Right lung (tissue), 10 donors: ENCODE measurements at places on chromosomes 1 and 21. TPM values are rescaled to one million over a fixed set of nuclear protein-coding genes. Genes with fewer than 3 reads are reported as not detected.

GRCh38 chr1:87867626-87868025, 538.9 kb downstream of the LMO4 start:
- DNase-seq: no peak

- no peak for DNase-seq
These were observed 52.0 kb downstream of the EYA3 start for GRCh38 chr1:28036431-28036830.

Gene MYCL
- 12.5 TPM for polyA plus RNA-seq

GRCh38 chr1:202029171-202029665, 18.8 kb downstream of the ELF3 start:
- no peak for DNase-seq

Gene KIAA1614
- polyA plus RNA-seq: 6.2 TPM

- DNase-seq: no peak
These were observed 25.0 kb upstream of the SYDE2 start for GRCh38 chr1:85225624-85226380.

- no peak for DNase-seq
These were observed 10.2 kb downstream of the IL24 start for GRCh38 chr1:206907304-206907991.

DNA sequence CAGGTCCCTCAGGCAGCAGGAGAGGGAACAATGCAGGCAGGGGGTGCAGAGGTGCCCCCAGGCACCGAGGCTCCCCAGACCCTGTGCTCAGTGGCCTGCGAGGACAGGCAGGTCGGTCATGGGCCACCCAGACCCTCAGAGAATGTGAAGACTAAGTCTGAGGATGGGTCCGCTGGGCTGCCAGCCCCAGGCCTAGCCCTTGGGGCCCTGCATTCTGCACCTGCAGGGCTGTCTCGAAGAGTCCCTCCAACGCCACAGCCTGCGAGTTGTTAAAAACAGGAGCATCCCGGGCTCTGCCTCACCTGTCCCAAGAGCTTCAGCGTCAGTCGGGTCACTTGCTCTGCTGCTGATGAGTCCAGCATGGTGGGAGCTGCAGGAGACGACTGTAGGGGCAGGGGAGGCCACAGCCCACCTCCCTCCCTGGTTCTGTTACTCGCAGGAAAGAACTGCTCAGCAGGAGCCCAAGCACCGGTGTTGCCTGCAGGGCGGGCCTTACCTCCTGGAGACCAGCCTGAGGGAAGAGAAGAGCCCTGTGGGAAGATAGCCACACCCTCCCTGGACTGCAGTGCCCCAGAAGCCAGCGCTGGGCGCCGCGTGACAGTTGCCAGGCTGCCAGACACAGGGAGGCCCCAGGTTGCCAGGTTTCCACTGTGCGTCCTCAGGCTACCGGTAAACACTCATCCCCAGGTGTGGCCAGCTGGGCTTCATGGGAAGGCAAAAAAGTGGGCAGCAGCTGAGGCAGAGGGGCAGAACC, 5.8 kb downstream of the C21orf58 start:
- DNase-seq: no peak

DNA sequence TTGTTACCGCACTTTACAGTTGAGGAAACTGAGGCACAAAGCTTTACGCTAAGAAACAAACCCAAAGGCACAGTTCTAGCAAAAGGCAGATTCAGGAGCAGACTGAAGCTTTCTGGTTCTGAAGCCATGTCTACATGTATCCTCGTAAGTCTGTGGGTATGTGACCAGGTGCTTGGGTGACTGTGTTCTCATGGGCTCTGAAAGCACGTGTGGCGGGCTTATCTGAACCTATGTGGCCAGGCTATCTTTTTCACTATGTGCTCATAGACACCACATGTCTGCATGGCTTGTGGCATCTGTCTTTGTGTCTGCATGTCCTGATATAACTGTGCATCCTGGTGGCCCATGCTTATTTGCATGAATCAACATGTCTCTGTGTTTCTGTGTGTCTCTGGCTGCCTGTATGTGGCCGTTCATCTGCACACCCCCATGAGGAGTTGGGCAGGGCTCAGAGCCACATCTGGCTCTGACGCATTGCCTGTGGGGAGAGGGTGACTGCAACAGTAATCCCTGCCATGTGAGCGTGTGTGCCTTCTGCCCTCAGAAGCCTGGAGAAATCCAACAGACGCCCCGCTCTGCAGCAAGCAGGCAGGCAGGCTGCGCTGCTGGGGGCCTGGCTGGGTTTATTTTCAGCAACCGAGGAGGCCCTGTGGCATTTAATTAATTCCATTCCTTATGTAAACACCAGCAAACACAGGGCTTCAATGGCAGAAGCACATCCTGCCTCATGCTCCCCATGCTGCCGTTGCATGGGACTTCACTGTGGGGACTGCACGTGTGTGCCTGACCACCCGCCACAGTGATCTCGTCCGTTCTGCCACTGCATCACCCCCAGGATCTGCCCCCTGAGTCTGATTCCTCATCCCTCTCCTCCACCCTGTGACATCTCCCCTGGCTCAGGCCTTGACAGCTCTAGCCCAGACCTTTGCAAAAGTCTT, 115.4 kb downstream of the TRABD2B start:
- DNase-seq: no peak

DNA sequence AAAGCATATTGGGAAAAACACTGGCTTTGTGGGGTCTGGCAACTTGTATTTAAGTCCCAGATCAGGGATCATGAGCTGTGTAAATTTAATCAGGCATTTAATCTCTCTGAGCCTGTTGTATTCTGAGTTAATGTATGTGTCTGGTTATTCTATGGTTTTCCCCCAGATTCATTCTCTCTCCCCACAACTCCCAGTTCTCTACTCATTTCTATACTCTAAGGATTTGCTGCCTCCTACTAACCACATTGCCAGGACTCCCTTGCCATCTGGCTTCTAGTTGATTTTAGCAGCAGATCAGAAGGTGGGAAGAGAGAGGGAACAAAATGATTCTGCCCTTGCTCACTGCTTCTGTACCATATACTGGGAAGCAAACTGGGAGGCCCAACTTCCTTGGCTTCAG, 31.4 kb upstream of the S1PR1 start:
- DNase-seq: no peak

DNA sequence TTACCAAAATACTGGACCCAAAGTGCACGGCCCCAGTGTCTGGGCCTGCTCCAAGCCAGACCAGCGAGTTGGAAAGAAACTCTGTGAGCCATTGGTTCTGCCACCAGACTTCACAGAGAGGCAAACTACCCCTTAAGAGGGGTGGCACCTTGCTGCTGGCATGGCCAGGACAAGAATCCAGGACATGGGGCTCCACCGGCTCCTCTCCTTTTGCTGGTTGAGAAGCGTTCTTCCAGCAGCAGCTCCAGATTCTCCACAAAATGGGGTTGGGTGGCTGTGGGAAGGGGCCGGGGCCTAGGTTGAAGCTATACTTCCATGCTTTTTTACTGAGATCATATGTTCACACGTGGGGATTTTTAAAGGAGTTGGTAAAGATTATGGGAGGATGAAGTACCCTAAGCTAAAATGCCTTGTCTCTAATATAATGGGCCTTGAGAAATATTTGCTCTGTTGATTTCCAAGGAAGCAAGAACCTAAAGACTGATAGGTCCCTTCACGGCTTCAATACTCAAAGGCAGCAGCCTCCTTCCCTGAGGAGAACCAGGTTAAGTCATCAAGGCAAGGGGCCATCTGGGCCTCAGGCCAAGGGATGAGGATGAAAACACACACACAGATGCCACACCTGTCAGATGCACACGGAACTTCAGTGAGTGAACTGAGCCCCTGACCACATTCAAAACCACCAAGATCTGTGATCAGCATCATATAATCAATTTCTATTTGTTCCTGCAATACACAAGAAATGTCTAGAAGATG, 3.1 kb downstream of the C1orf198 start:
- no peak for DNase-seq

Gene ACTN2
- 5.7 TPM for polyA plus RNA-seq

GRCh38 chr21:27954543-27955165, 987.8 kb upstream of the ADAMTS5 start:
- DNase-seq: no peak

Gene CELA2B
- polyA plus RNA-seq: 0.77 TPM

DNA sequence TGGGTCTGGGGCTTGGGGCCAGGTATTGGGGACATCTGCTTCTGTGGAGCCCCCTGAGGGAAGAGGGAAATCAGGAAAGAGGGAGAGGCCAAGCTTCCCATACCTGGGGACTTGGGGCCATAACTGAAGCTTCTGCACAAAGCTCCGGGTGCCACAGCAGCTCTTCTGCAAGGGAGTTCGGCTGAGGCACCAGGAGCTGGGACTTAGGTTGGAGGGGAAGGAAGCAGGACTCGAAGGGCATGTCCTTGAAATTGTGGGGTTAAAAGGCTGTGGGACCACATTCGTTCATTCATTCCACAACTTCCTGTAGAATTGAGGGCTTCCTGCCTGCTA, 1.7 kb upstream of the EPS8L3 start:
- no peak for DNase-seq

DNA sequence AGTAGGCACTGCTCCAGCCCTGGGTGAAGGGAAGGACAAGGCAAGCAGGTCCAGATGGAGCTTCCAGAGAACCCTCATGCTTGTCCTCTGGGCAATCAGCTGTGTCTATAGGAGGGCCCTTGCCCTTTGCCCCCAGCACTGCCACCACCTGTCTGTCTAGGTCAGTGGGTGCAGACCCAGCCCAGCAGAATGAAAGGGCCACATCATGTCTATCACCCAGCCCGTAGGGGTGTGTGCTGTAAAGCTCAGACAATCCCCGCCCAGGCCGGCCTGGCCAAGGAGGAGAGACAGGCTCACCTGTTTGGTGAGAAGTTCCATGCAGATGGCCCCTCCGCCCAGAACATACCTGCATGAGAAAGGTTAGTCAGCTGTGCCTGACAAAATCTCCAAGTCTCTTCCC, 7.0 kb downstream of the UBE2Q1 start:
- no peak for DNase-seq
